ENCODE measurements at places on chromosomes 4 and X.

DNA sequence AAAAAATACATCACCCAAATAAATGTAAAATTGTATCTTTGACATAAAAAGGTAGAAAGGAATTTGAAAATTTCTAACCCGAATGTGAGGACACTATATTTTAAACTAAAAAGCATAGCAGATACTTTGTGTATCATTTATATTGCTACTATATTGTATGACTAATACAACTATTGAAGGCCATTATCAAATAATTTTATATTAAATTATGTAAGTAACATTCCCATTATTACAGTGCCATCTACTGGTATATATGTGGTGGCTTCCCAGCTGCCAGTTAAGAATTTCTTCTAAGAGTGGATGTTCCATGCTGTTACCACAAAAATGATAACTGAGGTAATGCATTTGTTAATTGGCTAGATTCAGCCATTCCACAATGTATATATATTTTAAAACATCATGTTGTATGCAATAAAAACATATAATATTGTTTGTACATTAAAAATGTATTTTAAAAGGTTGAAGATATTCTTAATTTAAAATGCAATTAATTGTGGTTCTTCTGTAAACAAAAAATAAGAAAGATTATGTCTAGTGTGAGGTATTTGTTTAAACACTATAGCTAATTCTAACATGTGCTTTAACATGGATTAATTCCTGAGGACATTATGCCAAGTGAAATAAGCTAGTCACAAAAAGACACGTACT, 65.3 kb downstream of the EGF start:
- no peak for DNase-seq

GRCh38 chrX:16917120-16917519, 29.3 kb upstream of the REPS2 start:
- no peak for DNase-seq

DNA sequence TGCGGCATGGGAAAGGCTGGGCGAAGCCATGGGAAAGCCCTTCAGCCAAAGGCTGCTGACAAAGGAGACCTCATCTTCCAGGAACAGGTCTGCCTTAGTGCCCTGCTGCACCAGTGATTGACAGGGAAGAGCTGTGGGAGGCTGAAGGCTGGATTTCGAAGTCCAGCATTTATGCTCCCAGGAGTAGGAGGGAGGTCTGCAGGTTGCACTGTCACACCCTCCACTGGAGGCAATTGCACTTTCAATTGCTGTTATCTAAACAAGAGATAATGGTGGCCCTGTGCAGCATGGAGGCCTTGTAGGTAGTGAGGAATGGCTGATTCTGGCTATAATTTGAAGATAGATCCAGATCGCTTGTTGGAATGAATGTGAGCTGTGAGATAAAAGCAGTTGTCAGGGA, 43.7 kb downstream of the FAM114A1 start:
- DNase-seq, result no peak

GRCh38 chrX:37380924-37381323, 31.8 kb downstream of the PRRG1 start:
- DNase-seq, result no peak

GRCh38 chrX:5341902-5342301, 886.8 kb downstream of the NLGN4X start:
- no peak for DNase-seq

GRCh38 chr4:160142579-160142978, 1039.7 kb downstream of the RAPGEF2 start:
- DNase-seq, result no peak

DNA sequence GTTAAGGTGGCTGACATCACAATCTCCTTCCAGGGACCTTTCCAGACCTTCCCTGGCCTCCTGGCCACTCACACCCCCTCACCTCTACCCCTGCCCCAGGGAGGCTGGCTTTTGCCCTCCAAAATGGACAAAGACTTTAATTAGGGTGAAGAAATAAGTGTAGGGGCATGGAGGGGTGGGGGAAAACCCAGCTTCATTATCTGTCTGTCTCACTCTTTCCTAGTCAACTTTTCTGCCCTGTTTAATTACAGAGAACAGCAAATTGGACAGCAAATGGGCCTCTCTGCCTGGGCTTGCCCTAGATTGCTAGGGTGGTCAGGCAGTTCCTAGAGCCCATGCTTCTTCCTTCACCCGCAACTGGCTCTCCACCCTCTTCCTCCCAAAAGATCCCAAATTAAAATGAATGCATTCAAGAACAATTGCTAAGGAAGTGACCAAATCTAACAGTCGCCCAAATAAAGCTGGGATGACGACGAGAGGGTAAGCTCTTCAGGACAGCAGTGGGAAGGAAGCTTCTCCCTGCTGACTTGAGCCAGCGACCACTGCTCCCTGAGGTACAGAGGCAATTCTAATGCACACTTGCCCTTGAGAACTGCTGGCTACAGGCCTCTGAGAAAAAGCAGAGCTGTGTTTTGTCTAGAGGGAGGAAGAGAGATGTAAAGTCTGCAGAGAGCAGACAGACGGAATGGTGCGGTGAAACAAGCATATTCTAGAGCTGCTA, 12.4 kb downstream of the RAI2 start:
- DNase-seq, result no peak

DNA sequence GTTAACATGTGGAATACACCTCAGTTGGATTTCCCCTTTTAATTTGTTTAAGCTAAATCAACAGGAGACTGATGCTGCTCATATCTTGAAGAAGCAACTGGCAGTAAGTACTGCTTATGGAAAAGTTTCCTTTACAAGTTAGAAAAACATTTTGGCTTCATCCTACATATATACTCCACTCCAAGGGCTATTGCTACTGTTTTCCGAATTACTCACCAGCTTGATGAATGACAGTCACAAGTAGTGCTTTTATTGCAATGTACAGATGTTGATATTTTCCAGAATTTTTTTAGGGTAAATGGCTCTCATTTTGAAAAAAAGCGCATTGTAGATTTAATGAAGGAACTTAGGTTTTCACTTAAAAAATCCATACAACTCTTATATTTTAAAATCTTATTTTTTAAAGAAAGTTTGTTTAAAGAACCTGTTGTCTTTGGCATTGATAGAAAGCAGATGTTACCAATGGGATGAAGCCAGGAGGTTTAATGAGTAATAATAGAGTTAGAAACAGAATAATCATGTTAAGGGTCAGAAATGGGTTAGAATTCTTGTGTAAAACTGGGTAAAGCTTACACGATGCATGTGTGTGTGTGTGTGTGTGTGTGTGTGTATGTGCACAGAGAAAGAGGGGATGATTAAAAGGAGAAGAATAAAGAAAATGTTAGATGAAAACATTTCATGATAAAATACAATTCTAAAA, 272.9 kb downstream of the CFAP299 start:
- DNase-seq, result no peak

GRCh38 chr4:148770848-148771247, 328.6 kb upstream of the NR3C2 start:
- no peak for DNase-seq

DNA sequence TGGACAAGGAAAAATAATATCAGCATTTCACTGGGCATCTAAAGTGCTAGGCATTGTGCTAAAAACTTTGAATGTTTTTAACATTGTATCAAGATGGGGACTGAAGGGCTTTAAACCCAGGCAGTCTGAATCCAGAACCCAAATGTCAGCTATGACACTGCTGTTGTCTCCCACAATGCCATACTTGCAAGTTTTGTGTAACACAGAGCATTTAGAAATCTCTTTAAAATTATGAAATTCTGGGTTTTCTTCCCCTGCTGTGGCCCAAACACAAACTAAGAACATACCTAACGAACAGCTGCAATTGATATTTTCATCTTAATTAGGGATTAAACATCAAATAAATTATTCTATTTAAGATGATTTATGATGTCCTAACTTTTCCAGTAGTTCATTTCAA, 66.8 kb upstream of the LSM6 start:
- DNase-seq, result no peak

DNA sequence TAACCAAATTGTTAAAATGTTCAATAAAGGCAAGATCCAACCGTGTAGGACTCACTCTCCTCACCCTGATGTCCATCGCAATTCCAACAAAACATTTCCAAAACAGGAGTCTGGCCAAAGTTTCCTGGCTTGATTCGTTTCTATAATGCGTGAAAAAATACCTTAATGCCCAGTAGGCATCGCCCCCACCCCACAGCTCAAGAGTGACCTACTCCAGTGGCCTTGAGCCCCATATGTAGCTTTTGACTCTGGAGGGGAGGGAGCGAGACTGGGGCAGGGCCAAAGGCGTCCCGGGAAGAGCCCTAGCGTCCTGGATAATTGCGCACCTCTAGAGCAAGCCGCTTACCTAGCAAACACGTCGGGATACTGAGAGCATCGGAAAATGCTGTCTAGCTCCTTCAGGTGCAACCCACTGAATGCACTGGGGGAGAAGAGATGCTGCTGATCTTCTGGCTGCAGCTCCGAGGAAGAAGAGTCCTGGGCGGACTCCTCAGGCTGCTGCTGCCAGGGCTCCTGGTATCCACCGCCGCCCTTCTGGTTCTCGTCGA, 55.6 kb upstream of the NKAP start:
- no peak for DNase-seq

DNA sequence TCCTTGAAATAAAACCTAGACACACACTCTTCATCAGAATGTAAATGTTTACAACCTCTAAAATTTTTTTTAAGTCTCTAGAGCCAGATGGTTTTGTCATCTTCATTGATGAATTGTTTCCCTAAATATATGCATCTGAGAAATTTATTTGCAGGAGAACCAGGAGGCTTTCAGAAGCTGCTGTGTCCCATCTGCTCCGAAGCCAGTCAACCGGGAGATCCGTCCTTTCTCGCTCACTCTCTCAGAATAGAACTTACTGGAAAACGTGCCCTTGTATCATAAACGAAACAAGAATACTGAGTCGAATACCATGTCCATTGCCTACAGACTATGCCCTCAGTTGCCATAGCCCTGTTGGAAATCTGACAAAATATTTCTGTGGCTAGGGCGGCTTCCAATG, 103.5 kb downstream of the SLC34A2 start:
- DNase-seq, result no peak

- DNase-seq, result no peak
Measured at GRCh38 chrX:75297508-75297907, 23.6 kb downstream of the UPRT start.

DNA sequence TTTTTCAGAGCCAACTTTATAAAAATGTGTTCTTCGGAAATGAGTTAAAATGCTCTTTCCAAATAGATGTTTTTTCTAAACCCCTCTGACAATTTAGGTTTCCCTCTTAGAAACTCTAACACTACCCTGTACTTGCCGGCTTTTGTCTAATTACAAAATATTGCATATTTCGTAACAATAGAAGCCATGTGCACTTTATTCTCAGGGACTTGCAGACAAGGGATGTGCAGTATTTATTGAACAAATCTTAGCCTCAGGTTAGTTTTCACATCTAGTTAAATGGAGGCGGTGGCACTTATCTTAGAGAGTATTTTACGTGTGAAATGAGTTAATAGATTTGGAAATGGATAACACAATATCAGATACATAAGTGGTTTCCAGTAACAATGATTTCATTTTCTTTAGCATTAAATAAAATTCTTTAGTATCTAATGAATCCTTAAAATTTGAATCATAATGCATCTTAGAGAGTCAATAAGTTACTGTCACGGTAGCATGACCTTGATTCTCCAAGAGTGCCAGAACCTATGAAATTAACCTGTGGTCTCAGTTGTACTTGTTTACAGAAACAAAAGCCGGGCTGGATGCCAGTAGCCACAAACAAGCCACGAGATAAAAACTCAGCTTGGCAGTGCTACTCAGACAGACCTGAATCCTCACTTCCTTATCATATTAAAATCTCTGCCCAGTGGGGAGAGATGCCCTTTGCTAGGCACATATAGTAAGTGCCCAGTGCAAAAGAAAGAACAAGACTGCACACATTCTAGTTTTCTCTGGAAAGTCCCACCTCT, 772 bp upstream of the PABPC4L start:
- no peak for DNase-seq

DNA sequence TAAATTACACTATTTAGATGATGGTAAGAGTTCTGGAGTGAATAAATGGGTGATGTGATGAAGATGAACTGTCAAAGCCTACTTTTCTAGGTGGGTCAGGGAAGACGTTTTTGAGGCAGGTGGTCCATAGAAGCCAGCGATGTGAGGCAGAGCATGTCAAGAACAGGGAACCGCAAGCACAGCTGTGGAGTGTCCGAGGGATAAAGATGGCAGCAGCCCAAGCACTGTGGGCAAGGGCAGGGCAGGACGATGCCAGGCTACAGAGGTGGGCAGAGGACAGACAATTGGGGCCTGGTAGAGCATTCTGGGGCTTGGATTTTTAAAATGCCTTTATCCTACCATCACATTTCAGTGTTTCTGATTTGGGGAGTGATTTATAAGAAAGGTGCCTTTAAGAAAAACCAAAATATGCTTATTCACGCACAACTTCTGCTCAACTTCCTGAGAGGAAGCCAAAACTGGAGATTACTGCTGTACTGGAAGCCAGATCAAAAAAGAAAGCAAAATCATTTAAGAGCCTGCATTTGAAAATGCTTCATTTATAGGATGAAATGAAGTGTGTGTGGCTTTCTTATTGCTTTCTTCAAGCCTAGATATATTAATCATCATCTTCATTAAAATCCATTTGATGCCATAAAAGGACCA, 119.0 kb upstream of the WDR17 start:
- no peak for DNase-seq

DNA sequence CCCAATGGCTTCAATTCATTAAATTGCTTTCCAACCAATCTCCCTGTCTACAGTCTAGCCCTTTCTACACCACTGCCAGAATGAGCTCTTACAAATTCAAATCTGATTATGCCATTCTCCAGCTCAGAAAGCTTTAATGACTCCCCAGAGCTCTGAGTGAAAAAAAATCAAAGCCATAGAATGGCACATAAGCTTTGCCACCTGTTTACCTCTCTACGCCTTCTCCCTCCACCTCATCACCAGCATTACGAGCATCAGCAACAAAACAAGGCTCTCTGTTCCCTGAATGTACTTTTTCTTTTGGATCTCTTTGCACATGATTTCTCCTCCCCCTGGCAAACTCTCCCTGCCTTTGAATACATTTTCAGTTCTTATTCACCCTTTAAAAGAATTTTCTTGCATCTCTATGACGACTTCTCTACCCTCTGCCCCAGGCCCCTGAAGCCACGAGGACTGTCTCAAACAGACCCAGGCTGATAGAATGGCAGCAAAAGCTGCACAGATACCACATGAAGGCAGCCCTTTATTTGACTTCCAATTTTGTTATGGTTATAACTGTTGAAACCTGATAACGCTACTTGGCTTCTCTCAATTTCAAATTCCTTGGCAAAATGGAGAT, 516.0 kb downstream of the PCDH7 start:
- no peak for DNase-seq

- no peak for DNase-seq
Measured at GRCh38 chr4:170270628-170271027, 180.9 kb upstream of the AADAT start.

- no peak for DNase-seq
Measured at GRCh38 chrX:33840176-33840575, 291.9 kb downstream of the FAM47A start.

- no peak for DNase-seq
Measured at GRCh38 chr4:4425696-4426095, 38.8 kb downstream of the NSG1 start.

- no peak for DNase-seq
Measured at GRCh38 chrX:134659761-134660160, 1.5 kb upstream of the PLAC1 start.
